ENCODE measurements at places on chromosomes 5 and 9. TPM values are rescaled to one million over a fixed set of nuclear protein-coding genes. Genes with fewer than 3 reads are reported as not detected.

GRCh38 chr9:130039528-130040147, 3.4 kb downstream of the FNBP1 start:
- H3K36me3 ChIP-seq = peaks cover 5% of the 10 kb centered on the region
- peaks cover 59% of the 10 kb centered on the region for H3K4me1 ChIP-seq
- H3K27ac ChIP-seq = peak overlapping the region; percentile 100
- H3K4me3 ChIP-seq = peak overlapping the region; percentile 99
- H3K27me3 ChIP-seq = no peaks in the 10 kb centered on the region
- no peak for DNase-seq

Gene BTNL3
- not detected for total RNA-seq

- no peak overlapping the region for H3K27ac ChIP-seq
- H3K4me3 ChIP-seq = no peak overlapping the region
- H3K36me3 ChIP-seq = peaks cover 3% of the 10 kb centered on the region
- no peak for DNase-seq
- no peaks in the 10 kb centered on the region for H3K4me1 ChIP-seq
These were observed 9.2 kb downstream of the SLC6A3 start for GRCh38 chr5:1436036-1436435.

Gene MRNIP
- 32.5 TPM for total RNA-seq

Gene FBN2
- total RNA-seq = 0.25 TPM

Gene EIF4EBP3
- total RNA-seq = 9.1 TPM

- H3K27ac ChIP-seq = no peak overlapping the region
- DNase-seq = no peak
- H3K27me3 ChIP-seq = no peaks in the 10 kb centered on the region
- H3K4me1 ChIP-seq = no peaks in the 10 kb centered on the region
- H3K36me3 ChIP-seq = no peaks in the 10 kb centered on the region
These were observed 1158.0 kb downstream of the MAT2B start for GRCh38 chr5:164663198-164663989.

Gene COL23A1
- total RNA-seq = not detected

GRCh38 chr9:120655005-120655622, 59.2 kb downstream of the MEGF9 start:
- no peak overlapping the region for H3K4me3 ChIP-seq
- no peak overlapping the region for H3K27ac ChIP-seq
- DNase-seq = no peak
- H3K27me3 ChIP-seq = no peaks in the 10 kb centered on the region
- H3K36me3 ChIP-seq = peaks cover 4% of the 10 kb centered on the region

DNA sequence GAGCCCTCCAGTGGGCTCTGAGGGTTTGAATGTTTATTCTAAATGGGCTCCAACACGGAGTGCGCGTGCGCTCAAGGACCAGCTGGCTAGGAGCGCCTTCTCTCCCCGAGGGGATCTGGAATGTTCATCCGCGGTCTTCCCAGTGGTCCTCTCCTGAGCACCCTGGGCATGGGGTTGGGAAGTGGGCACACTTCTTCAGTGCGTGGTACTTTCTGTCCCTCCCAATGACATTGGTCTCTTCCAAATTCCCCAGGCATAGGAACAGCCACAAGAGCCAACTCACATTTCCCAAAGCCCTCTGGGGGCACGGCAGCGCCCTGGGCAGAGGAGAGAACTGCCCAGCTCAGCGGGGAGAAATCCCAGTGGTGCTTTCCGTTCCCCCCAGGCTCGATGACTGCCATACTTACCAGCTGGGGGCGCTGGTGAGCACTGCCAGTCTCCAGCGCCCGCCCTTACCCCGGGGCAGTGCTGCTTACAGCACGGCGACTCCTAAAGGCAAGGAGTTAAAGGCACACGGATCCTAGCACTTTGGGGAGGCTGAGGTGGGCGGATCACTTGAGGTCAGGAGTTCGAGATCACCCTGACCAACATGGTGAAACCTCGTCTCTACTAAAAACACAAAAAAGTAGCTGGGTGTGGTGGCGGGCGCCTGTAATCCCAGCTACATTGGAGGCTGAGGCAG, 29.9 kb upstream of the OBP2B start:
- H3K4me1 ChIP-seq = peaks cover 7% of the 10 kb centered on the region
- H3K4me3 ChIP-seq = peak overlapping the region; percentile 78
- peaks cover 58% of the 10 kb centered on the region for H3K27me3 ChIP-seq
- H3K27ac ChIP-seq = no peak overlapping the region

Gene PCDHGA9
- total RNA-seq = not detected

DNA sequence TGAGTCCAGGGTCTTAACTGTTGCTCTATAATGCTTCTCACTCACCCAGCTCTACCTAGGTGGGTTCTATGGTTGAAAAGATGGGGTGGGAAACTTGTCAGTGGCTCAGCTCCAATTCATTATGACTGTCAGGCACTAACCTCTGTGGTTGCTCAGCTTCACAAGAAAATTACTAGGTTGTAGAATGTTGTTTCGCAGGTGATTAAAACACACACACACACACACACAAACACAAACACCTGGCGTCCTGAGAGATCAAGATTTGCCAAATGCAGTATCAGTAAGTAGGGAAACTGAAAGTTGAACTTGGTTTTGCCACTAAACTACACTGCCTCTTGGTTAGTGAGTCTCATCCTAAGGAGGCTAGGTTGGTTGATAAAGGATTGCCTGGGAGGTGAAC, 2.8 kb downstream of the MCCC2 start:
- H3K27me3 ChIP-seq = no peaks in the 10 kb centered on the region
- DNase-seq = no peak
- H3K4me3 ChIP-seq = no peak overlapping the region
- no peaks in the 10 kb centered on the region for H3K36me3 ChIP-seq
- no peak overlapping the region for H3K27ac ChIP-seq

DNA sequence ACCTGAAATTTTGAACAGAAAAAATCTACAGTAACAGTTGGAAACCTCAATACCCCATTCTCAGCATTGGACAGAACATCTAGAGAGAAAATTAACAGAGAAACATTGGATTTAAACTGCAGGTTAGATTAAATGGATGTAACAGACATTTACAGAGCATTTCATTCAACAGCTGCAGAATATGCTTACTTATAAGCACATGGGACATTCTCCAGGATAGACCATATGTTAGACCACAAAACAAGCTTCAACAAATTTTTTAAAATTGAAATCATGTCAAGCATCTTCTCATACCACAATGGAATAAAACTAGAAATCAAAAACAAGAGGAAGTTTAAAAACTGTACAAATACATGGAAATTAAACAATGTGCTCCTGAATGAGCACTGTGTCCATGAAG, 316.3 kb downstream of the FAM170A start:
- H3K36me3 ChIP-seq = no peaks in the 10 kb centered on the region
- H3K27ac ChIP-seq = no peak overlapping the region
- H3K4me3 ChIP-seq = no peak overlapping the region
- no peak for DNase-seq

Gene PDGFRB
- 0.57 TPM for total RNA-seq

Gene DNAJC21
- total RNA-seq = 54.0 TPM

DNA sequence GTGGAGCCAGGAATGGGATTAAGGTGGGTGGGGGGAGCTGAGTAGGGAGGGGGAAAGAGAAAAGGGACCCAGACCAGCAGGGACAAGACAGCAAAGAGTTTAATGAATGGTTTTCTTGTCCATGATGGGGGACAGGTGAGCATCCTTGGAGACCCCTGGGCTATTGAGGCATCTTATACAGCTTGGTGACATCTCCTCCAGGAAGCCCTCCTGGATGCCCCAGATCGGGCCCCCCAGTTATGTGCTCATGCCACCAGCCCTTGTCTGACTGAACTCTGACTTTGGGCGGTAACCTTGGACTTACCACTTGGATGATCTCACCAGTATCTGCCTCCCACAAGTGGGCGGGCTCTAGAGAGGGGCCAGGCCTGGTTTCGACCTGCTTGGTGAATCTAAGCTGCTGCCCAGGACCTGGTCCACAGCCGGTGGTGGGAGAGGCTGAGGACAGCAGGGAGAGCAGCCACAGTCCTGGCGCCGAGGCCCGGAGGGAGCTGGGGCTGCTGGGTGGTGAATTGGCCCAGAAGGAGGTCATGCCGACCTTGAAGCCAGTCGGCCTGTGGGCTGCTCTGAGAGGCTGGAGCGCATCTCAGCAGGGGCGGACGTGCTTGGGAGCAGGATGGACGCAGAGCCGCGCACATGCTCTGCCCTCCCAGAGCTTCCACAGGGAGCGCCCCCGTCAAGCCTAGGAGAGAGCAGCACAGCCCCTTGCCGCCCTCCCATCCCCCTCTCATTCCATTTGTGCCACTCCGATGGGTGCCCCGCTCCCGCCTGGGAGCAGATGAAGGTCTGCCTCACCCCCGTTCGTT, 36.2 kb downstream of the UNC5A start:
- H3K27ac ChIP-seq = no peak overlapping the region
- H3K4me1 ChIP-seq = peaks cover 3% of the 10 kb centered on the region
- no peak overlapping the region for H3K4me3 ChIP-seq

DNA sequence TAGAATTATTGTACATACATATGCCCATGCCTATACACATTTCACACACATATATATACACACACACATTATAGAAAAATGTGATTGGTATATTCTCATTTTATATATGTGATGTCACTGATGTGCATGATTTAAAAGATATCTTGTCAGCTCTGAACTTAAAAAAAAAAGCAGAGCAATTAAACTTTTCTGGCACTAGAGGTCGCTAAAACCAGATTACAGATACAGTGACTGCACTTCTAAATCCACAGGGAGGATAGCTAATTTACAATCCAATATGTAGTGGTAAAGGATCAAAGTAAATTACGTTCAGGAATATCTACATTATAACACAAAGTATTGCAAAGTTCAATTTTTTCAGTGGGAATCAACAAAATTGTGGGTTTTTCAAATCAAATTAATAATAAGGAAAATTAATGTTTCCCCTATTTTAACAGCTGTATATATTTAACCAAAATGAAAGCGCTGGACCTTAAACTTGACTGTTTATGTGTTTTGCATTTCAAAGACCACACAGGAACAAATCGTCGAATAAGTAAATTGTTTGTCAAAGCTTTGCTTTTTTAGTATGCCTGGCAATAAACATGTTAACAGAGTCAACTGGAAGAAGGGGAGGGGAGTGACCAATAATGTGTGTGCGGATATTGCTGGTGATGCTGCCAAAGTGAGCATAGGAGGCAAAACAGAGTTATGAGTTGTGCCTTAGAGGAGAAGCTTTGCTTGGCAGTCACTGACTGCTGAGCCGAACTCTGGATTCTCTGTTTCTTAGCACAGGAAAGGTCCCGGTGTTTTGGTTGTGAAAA, 1201.4 kb upstream of the C9orf72 start:
- H3K27ac ChIP-seq = no peak overlapping the region
- H3K4me1 ChIP-seq = no peaks in the 10 kb centered on the region
- no peak overlapping the region for H3K4me3 ChIP-seq
- DNase-seq = no peak
- H3K27me3 ChIP-seq = no peaks in the 10 kb centered on the region
- H3K36me3 ChIP-seq = no peaks in the 10 kb centered on the region

Gene GABRA1
- total RNA-seq = 0.10 TPM

GRCh38 chr5:8892926-8893325, 652.9 kb downstream of the SEMA5A start:
- no peaks in the 10 kb centered on the region for H3K36me3 ChIP-seq
- H3K4me1 ChIP-seq = no peaks in the 10 kb centered on the region
- H3K4me3 ChIP-seq = no peak overlapping the region
- DNase-seq = no peak
- H3K27ac ChIP-seq = no peak overlapping the region
- no peaks in the 10 kb centered on the region for H3K27me3 ChIP-seq

GRCh38 chr9:72140586-72140985, 8.7 kb upstream of the GDA start:
- H3K27ac ChIP-seq = no peak overlapping the region
- no peak for DNase-seq
- no peak overlapping the region for H3K4me3 ChIP-seq
- peaks cover 45% of the 10 kb centered on the region for H3K27me3 ChIP-seq
- H3K36me3 ChIP-seq = peaks cover 3% of the 10 kb centered on the region

GRCh38 chr5:174172566-174172965, 127.1 kb downstream of the NSG2 start:
- DNase-seq = no peak
- H3K4me3 ChIP-seq = no peak overlapping the region
- H3K27me3 ChIP-seq = peaks cover 17% of the 10 kb centered on the region

All from T-helper 17 cell (primary cell).